ENCODE measurements at places on chromosomes 11 and 22.
A peak's percentile ranks its signal among the peaks of the same experiment; 100 is the strongest.

- no peak for DNase-seq
Observed at GRCh38 chr22:40463683-40464082, 93.3 kb downstream of the SGSM3 start.

DNA sequence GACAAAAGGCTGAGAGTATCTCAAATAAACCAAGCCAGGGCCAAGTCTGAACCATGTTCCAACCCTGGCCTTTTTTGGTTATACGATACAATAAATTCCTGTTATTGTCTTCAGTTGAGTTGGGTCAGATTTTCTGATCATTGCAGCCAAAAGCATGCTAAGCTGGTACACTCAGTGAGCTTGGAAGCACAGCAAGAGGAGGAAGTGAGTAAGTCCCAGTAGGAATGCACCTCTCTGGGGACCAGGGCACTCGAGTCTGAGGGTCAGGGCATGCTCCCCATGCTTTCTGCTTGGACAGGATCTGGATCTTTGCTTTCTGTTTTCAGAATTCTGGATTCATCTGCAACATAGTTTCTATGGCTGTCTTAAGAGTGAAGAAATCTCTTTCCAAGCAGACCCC is 73.1 kb downstream of the TMPRSS5 start:
- no peak for DNase-seq

DNA sequence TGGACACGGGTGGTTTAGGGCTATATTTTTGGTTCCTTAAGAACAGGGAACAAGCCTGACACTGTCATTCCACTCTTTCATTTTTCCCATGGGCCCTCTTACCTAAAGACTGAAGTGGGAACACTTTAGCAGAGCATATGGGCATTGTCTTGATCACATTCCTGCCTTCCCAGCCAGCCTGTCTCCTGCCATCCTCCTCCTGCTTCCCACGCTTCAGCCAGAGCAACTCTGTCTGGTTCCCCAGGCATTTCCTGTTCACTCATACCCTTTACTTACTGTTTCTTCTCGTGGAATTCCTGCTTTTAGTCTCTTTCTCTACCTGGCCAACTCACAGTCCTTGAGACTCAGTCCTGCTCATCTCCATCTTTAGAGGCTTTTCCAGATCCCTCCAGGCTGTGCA is 22.8 kb downstream of the MRPL16 start:
- DNase-seq: no peak

GRCh38 chr22:19061471-19062138 is 60.6 kb downstream of the DGCR2 start:
- no peak for DNase-seq

DNA sequence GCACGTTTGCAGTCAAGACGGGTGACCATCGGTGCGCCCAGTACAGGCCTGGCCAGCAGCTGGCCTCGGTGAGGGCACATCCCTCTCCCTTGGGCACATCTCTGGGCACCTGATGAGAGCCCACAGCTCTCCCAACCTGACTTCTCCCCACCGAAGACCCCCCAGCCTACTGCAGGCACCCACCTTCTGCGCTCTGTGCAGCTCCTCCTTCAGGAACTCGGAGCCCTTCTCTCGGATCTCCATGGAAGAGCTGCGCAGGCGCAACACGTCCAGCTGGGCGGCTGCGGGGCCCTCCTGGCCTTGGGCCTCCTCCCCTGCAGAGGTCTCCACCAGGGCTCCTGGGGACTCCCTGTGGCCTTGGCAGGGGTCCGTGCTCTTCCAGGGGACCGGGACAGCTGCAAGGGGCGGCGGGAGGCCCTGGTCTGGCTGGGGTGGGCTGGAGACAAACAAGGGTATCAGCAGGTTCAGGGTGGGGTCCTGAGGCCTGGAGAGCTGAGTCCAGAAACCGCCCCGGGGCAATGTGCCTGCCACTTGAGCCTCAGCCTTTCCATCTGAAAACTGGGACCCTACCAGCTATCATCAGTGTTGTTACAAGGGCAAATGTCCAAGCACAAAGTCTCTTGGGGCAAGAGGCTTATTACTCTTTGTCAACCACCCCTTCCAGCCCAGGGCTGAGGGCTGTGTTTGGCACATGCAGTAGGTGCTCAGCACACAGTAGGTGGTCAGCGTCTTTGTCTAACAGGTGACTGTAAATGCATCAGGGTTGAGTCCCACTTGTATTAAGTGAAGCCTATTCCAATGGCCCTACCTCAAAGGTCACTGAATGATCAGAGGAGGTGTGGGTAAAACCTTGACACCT is 9.3 kb downstream of the RAB3IL1 start:
- DNase-seq: no peak

GRCh38 chr11:13364388-13364787 is 86.8 kb downstream of the BMAL1 start:
- DNase-seq: no peak

GRCh38 chr11:75219869-75220268 is 20.7 kb upstream of the TPBGL start:
- DNase-seq: no peak

DNA sequence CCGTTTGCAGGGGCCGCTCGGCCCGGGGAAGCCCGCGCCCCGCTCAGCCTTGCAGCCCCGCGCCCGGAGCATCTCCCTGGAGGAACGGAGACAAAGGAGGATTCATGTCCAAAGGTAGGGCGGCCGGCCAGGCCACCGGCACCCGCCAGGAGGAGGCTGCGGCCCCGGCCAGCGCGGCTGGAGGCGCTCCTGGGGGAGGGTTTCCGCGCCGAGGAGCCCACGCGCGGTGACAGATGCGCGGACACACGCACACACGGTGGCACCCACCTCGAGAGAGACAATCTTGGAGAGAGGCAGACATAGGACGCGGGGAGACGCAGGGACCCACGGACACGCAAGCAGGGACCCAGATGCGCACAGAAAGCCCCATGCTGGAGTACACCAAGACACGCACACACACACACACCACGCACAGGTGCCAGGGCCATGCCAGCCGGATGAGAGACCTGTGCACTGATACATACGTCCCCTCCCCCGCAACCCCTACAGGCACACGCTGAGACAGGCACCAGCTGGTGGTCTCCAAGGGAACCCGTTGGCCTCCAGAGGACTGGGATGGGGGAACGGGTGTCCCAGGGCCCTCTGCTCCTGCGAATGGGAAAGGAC is 7.8 kb downstream of the SEPTIN3 start:
- no peak for DNase-seq

DNA sequence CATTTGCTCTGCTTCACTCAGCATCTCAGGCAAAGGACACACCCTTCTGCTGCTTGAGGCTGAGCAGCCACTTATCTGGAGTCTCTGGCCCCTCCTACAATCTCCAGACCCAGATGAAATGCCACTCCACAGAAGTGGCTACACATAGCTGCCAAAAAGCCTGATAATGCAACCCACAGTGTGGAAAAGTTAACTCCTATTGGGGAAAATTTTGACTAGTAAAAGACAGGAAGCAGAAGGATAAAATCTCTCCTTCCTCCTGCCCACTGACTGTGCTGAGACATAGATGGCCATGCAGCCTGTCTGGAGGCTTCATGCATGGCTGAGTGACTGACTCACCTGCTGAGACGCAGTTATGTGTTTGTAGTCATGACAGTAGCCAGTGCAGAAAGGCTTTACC is 92.3 kb upstream of the TEAD1 start:
- DNase-seq: peak; percentile 7

GRCh38 chr22:19525116-19525660 is 978 bp upstream of the CLDN5 start:
- no peak for DNase-seq

GRCh38 chr11:35969089-35970042 is 25.5 kb downstream of the LDLRAD3 start:
- DNase-seq: no peak

GRCh38 chr11:59144096-59144495 is 1.4 kb downstream of the FAM111A start:
- no peak for DNase-seq

- DNase-seq: no peak
Observed at GRCh38 chr22:27206374-27207133, 549.2 kb downstream of the MIAT start.

DNA sequence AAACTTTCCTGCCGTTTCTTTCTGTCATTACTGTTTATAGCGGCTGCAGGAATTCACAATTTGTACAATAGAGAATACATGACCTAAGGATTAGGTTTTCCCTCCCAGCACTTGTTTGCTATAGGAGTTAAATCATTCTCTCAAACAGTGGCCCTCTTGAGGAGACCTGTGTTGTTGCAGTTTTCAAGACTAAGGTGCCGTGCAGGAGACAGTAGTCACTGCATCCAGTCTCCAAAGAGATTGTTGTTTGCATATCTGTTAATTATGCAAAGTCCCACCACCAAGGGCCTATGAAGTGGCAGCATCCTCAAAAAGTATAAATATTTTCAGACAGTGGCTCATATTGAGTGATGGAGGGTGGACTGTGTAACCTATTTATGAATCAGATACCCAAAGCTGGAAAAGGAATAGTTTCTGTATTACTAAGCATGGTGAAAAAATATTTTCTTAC is 2.3 kb downstream of the PRSS23 start:
- peak; percentile 56 for DNase-seq

GRCh38 chr11:108117746-108118371 is 3.5 kb upstream of the ACAT1 start:
- DNase-seq: peak; percentile 59

DNA sequence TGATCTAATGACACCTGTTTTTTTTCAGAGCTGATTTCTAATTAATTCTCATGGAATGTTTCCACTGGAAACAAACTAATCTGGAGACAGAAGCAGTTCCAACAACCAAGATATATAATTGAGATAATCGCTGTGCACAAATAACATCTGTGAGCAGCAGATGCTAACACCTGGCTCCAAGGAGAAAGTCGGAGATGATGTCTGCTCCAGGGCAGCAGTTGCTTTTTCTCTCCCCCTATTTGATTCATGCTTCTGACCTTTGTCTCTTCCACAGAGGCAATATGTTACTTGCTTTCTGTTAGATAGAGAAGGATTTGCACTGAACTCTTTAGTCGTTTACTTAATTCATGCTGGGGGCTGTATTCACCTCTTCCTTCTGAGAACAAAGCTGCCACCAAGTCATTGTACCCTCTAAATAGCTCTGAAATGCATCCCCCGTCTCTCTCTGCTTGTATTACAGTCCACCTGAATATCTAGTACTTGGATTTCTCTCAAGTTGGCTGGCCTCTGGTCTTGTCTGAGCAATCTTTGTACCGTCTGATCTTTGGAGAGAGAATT is 187.4 kb downstream of the MYO18B start:
- no peak for DNase-seq

DNA sequence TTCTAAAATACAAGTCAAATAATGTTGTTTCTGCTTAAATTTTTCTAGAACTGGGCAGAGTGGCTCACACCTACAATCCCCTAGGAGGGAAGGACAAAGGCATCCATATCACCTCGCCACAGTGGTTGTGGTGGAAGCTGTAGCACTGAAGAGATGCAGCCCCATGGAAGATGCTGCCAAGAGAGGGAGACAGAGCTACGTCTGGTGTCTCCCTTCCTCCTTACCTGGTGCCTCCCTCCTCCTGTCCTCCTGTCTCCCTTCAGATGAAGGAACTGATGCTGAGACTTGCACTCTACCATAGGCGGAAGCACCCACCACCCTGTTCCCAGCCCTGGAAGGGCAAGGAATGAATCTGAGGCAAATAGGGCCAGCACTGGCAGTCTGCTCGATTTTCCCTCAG is 22.3 kb downstream of the MMP27 start:
- DNase-seq: no peak

GRCh38 chr11:130234315-130234714 is 74.7 kb downstream of the ST14 start:
- DNase-seq: no peak

DNA sequence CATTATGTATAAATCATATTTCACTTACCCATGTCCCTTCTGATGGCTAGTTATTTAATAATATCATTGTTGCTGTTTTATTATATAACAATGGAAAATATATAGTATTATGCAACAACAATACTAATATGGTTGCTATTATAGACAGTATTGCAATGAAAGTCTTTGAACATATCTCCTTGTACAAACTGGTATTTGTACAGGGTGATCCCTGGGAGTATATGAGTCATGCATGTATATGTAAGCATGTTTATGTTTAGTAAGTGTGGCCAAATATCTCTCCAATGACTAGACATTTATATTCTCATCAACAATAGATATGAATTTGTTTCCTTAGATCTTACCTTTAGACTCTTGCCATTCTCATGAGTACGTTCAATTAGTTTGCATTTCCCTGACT is 55.9 kb downstream of the KCNC1 start:
- DNase-seq: no peak

- no peak for DNase-seq
Observed at GRCh38 chr11:38345286-38345685, 1747.2 kb upstream of the RAG2 start.

GRCh38 chr11:70710601-70711000 is 312.3 kb downstream of the CTTN start:
- DNase-seq: no peak

DNA sequence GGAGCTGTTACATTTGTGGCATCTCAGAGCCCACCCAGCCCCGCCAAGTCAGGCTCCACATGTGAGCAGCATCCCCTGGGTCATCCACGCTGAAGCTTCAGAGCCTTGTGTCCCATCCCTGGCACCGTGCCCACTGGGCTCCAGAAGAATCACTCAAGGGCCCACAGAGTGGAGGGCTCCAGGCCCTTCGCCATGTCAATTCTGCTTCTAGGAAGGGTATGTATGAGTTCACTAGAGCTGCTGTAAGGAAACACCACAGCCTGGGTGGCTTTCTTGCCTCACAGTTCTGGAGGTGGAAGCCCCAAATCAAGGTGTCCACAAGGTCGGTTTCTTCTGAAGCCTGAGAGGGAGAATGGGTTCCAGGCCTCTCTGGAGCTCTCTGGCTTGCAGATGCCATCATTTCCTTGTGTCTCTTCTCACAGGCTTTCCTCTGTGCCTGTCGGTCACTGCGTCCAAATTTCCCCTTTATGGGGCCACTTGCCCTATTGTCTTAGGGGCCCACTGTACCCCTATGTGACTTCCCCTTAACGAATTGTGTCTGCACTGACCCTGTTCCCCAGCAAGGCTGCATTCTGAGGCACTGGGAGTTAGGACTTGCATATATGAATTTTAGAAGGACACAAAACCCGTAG is 1476.0 kb downstream of the TBC1D22A start:
- DNase-seq: no peak

- no peak for DNase-seq
Observed at GRCh38 chr22:48647606-48648515, 1179.8 kb downstream of the BRD1 start.
